ENCODE measurements at places on chromosomes 16 and 17.

DNA sequence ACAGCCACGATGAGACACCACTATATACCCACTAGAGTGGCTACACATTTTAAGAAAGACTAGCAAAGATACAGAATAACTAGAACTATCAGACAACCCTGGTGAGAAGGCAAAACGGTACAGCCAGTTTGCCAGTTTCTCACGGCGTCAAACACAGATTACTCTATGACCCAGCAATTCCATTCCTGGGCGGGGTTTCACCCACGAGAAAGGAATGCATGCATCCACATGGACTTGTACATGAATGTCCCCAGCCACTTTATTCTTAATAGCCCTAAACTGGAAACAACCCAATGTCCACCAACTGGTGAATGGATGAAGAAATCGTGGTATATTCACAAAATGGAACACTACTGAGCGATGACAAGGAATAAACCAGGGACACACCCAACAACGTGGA lies 74.5 kb downstream of the MYH10 start:
- DNase-seq, result peak; percentile 37

GRCh38 chr16:87927195-87927562 lies 9.2 kb downstream of the CA5A start:
- DNase-seq, result no peak

DNA sequence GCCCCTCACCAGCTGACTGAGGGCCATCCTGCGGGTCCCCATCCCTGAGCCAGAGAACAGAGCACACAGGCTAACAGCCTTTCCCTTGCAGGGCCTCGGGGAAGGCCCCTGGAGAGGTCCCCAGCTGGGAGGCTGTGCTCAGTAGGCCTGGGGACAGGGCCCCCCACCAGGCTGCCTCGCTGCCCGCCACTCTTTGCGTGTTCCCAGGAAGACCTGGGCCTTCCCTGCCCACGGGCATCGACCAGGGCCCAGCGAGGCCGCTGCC lies 785 bp downstream of the HID1 start:
- no peak for DNase-seq

- DNase-seq, result peak; percentile 88
Measured at GRCh38 chr16:56742030-56742984, 12.4 kb downstream of the NUP93 start.

DNA sequence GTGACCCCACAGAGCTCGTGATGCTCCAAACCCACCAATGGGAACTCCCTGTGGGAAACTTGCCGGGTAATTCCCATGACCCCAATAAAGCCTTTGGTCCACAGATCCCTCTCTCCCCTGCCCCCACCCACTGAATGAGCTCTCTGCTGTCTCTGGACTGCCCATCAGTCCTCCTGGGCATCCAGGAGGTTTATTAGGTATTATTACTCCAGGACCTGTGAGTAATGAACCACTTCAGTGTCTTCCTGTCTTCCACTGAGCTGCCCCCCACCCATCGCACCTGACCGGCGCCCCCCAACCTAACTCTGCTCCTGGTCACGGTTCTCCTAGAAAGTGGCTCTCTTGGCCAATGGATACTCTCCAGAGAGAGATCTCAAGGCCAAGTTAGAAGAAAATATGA lies 28.7 kb upstream of the DNAH17 start:
- no peak for DNase-seq

GRCh38 chr17:76532072-76532651 lies 5.3 kb downstream of the CYGB start:
- DNase-seq, result peak; percentile 33

DNA sequence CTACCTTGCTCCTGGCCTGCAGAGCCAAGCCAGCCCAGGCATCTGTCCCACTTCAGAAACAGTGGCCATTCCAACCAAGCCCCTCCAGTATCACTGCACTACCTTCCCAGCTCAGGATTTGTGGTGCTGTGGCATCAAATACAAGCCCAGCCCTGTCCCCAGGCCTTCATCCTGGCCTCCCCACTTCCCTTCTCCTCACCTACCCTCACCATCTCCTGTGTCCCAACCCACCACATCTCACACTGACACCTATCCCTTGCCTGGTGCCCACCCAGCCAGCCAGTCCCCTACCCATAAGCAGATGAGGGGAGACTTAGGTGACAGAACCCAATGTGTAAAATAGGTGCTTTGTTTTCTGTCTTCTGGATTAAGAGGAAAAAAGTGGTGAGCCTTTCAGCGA lies 66.0 kb upstream of the CDH5 start:
- no peak for DNase-seq

Data from fibroblast of skin of right biceps (primary cell).